ENCODE measurements at places on chromosomes 7 and 10.
A peak's percentile ranks its signal among the peaks of the same experiment; 100 is the strongest.

DNA sequence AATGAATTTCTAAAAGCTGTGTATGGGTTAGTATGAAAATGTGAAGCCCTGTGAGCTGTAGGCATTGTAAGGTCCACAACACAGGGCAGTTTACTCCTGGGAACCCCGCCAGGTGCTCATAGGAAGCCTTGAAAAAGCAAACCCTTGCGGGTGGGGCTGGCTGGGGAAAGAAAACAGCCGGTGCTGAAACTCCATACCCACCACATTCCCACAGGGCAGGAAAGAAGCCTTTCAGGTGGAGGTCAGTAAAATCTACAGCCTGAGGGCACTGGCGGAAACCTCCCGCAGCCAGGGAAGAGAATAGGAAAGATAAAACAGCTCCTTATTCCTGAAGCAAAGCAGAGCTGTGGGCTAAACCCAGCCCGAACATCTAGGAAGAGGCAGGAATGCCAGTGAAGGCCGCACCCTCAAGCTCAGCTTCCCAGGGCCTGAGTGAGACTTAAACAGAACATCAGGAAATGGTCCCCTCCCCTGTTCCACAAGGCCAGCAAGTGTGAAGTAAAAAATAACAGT, 34.7 kb downstream of the PODXL start:
- DNase-seq, result no peak

DNA sequence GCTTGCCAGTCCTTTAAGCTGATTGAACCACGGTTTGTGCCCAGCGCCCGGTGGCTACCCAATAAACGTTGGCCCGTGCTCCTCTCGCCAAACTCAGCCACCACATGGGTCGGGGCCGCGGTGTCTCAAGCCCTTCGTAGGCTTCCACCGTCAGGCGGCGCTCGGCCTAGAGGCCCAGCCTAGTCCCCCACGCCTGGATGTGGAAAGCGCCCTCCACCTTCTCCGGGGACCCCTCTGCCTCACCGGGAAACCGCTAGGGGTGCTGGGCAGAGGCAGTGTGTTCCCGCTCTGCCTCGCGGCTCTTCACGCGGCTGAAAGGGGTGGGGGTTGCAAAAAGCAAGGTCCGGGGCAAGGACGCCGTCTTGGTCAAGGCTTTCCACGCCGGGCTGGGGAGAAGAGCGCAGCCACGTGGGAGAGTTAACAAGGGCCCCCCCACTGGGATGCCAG, 29.8 kb downstream of the LEP start:
- no peak for DNase-seq

DNA sequence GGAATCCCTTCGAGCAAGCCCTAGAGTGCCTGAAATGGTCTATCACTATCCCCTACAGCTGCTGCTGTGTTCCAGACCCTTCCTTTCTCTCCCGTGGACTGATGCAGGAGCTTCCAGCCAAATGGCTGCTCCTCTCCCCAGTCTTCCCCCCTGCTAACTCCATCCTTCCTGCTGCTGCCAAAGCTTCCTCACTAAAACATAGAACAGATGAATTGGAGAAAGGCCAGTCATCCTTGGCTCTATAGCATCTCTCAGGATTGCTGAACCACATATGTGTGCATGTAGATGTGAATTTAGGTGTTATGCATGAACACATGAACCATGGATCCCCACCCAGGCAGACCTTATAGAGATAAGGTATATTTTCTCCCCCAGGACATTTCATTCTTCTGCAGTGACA, 60.7 kb downstream of the GPR26 start:
- no peak for DNase-seq

DNA sequence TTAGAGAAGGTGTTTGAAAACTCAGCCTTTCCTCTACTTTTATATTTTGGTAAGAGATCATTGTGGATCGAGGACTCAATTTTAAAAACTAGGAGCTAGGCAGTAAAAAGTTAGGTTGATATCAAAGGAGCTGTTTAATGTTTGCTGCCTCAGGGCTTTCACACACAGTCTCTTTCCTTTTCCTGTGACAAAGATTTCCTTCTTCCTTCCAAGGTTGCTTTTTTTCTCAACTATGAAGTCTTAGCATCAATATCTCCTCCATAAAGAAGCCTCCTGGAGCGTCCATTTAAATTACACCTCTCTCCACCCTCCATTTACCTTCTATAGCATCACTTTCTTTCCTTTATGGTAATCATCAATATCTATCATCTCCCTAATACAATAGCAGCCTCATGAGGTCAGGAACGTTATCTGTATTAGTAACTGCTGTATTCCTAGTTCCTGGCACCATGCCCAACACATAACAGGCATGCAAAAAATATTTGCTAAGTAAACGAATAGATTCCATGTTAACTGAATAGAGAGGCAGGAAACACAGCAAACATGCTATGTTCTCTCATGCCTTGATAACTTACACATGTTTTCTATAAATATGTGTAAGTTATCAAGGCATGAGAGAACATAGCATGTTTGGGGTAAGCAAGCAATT, 48.5 kb downstream of the GNAT3 start:
- DNase-seq, result no peak

DNA sequence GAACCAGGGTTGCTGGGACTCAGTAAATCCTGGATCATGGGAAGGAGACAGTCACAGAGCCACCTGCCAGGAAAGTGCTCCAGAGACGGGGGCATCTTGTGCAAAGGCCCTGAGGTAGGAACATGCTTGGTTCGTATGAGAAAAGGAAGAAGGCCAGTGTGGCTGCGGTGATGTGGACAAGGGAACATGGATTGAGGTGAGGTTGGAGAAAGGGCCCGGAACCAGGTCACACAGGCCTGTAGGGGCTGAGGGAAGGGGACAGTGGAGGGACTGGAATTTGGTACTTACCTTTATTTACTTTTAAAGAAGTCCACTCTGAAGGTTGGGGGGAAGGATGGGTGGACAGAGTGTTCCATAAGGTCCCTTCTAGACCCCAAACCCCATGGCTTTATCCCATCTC, 32.9 kb upstream of the CXCL12 start:
- DNase-seq, result no peak

- DNase-seq, result no peak
Observed at GRCh38 chr7:103857435-103857834, 132.0 kb downstream of the RELN start.

- DNase-seq, result no peak
Observed at GRCh38 chr10:23754179-23754578, 315.3 kb downstream of the OTUD1 start.

DNA sequence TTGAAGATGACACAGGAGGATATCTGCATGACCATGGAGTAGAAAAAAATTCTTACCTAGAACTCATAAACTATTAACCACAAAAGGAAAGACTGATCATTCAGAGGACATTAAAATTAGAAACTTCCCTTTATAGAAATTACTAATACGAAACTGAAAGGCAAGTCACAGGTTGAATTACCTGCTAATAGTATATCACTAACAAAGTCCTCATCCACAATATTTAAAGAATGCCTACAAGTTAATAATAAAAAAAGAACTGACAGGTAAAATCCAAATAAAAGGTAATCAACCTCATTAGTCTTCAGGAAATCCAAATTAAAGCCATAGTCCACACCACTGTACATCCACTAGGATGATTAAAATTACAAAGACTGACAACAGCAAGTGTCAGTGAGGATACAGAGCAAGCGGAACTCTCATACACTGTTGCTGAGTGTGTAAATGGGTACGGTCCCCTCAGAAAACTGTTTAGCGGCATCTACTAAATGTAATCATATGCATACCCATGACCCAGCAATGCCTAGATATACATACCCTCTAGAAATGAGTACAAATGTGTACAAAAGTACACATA, 71.2 kb downstream of the ARHGAP21 start:
- DNase-seq, result no peak

- DNase-seq, result no peak
Observed at GRCh38 chr7:43537765-43538403, 45.0 kb upstream of the STK17A start.

- no peak for DNase-seq
Observed at GRCh38 chr10:25191162-25191895, 16.5 kb downstream of the GPR158 start.

DNA sequence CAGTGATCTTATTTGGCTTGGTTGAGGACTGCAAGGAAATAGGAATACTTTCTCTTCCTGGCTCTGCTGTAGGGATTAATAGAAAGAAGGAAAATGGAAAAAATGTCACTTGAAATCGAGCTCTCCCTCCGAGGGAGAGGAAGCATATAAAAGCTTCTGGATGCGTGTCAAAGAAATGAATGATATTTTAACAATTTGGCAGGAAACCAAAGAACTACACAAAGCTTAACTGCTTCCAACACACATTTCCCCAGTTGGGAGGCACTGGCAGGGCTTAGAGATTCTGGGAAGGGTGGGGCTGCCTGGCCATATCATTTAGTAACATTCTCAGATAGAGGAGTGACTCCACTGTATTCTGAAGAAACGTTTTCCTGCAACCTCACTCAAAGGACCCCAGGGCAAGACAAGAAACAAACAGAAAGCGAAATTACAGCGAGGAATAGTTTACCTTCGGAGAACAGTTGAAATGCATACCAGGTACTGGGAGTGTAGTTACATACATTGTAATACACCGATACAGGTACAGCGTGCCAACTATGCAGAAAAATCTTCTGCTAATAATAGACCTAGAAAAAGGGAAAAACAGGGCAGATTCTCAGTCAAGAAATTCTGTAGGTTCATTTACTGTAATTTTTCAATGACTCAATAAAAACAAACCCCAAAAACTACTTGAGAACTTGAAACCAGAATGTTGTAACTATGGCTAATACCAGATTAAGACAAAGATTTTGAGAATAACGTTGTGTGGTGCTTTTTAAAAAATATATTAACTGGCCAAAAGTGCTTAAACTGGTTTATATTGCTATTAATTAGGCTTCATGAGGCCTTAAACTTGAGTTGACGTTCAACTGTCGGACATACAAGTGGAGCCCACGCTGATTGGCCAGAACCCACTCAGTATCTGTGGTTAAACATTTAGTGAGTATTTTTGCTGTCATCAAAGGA, 75.7 kb upstream of the ASAH2 start:
- DNase-seq, result no peak

- no peak for DNase-seq
Observed at GRCh38 chr7:81447351-81447952, 322.4 kb downstream of the HGF start.

GRCh38 chr10:81730891-81731290, 144.1 kb upstream of the NRG3 start:
- no peak for DNase-seq

GRCh38 chr7:63900394-63901203, 98.0 kb upstream of the ZNF722 start:
- peak; percentile 93 for DNase-seq

- DNase-seq, result no peak
Observed at GRCh38 chr10:111116762-111117445, 40.1 kb downstream of the ADRA2A start.

DNA sequence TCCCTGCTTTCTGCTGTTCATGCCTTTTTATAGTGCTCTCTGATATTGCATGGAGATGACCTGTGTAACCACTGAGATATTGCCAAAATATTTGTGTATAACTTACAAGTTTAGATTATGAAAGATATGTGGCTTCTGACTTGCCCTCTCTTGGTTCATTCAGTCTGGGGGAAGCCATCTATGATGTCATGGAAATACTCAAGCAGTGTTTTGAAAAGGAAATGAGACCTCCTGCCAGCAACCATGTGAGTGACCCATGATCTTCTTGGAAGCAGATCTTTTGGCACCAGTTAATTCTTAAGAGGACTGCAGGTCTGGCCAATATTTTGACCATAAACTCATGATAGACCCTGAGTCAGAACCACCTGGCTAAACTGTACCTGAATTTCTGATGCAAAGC, 183.0 kb downstream of the THSD7A start:
- DNase-seq, result no peak

DNA sequence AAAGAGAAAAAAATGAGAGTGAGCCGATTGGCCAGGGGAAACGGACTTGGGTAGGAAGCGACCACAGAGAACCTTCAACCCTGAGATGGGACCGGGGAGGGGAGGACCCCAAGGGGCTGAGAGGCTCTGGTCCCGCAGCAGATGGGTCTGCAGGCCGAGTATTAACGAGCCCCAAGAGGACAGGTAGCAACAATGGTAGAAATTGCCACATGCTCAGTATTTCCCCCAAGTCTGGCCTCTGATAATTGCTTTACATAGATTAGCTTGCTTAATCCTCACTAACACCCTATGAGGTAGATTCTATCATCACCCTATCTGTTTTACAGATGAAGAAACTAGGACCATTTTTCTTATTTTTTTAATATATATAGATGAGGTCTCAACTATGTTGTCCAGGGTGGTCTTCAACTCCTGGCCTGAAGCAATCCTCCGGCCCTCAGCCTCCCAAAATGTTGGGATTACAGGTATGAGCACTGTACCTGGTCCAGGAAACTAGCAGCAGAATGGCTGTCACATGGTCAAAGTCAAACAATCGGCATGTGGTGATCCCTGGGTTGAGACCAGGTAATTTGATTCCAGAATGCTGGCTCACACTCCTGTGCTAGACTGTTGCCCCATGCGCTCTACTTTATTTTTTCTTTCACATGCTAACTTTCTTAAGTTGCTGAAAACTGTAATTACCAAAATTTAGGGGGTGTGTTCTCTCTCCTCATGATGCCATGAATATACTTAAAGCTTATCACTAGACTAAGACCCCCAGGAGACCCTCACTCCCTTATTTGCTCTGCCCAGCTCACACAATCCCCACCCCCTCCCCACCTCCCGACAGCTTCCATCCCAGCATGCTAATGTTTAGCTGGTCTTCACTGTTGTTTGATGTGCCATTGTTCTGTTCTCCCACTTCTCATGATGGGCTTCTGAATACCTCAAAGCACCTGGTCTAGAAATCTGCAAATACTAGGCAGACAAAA, 67.9 kb upstream of the AFAP1L2 start:
- DNase-seq, result no peak

DNA sequence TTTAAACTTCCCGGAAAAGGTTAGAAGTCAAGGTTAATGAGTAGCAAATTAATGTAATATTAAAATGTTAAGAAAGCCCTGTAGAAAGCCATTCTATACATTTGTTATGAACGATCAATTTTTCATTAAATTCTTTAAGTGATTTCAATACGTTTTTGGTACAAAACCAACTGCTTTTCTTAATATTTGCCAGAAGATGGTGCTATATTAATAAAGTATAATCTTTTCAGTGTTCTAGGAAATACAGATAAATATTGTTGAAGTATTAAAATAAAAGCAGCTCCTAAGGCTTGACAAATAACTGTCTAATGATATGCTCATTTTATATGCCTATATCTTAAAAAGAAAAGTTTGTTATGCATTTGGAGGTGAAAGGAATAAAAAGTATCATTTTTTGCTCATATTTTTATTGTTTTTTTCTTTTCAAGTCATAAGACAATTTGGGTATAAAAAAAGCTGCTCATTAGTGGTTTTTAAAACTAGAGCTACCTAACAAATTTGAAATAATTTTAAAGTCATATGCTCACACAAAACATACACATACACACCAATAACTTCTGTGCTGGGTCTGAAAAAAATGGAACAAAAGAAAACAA, 130.3 kb upstream of the POT1 start:
- no peak for DNase-seq

GRCh38 chr7:42106562-42106961, 130.4 kb downstream of the GLI3 start:
- no peak for DNase-seq

GRCh38 chr7:3404501-3404900, 103.4 kb downstream of the SDK1 start:
- DNase-seq, result no peak
